Stimulated activated CD4-positive, alpha-beta T cell treated with anti-CD3 and anti-CD28 coated beads, Interleukin-12 subunit alpha, Interleukin-12 subunit beta, amount 100 ng/mL, for 48 hours (primary cell): ENCODE measurements at places on chromosomes 5 and 9.

GRCh38 chr5:41522193-41522786 lies 11.9 kb upstream of the PLCXD3 start:
- no peak for DNase-seq

DNA sequence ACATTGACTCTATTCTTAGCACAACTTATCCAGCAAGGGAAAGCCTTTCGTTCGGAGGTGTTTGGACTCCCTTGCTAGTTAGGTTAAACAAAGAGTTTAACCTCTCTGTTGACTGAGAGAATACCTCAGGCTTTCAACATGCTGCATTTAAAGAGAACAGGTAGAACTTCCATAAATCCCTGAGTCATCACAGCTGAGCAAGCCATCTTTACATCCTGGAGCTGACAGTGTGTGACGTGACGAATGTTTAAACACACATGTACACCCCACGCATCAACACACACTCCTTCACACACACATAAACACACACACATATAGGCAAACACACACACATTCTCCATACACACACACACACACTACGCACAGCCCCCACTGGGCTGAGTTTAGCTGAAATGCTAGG lies 152.8 kb downstream of the ADAMTS12 start:
- DNase-seq: no peak

DNA sequence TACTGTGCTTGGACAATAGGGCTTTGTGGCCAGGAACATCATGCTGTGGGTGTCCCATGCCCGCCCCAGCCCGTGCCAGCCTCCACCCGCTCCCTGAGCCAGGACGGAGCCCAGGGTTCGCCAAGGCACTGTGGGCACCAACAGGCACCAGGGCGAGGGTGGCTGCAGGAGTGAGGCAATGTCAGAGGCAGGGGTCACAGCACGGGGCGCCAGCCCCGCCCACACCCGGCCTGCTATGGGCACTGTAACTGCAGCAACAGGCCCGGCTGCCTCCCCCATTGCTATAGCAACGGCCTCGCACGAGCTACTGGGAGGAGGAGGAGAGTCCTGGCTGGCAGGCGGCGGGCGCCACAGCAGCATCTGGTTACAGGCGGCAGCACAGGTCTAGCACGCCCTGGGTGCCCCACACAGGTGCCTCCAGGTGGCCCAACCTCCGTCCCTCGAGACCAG lies 2.5 kb downstream of the ABCA2 start:
- no peak for DNase-seq

DNA sequence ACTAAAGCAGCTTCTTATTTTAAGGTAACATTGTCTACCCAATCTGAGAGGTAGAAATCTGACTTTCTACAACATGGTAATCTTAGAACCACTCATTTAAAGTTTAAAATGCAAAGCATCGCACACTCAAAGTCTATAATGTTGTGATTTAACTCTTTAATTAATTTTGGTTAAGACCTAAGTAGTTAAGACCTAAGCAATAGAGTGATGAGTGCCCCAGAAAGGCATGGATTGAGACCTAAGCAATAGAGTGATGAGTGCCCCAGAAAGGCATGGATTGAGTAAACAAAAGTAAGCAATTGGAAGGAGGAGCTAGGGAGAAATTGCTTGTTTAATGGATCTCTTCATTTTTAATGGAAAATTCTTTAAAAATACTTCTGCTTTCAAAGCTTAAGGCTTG lies 86.8 kb downstream of the NLN start:
- DNase-seq: no peak

GRCh38 chr9:19922476-19923118 lies 133.8 kb upstream of the SLC24A2 start:
- DNase-seq: no peak

DNA sequence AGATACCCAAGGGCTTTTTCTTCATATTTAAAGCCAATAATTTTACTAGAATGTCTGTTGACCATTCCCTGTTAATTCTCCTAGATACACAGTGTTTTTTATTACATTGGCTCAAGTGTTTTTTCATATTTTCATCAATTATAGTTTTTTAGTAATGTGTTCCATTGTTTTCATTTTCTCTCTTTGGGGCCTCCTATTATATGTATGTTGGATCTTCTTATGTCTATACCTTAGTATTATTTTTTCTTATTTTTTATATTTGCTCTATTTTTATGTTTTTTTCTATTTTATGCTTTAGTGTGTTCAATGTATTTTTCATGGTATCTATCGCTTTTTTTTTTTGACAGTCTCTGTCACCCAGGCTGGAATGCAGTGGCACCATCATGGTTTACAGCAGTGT lies 7.5 kb downstream of the KIAA1958 start:
- DNase-seq: no peak

GRCh38 chr9:21995666-21996398 lies 1.2 kb downstream of the CDKN2B-AS1 start:
- DNase-seq: no peak

- no peak for DNase-seq
These were observed 4.9 kb upstream of the ROR2 start for GRCh38 chr9:91954841-91955471.

DNA sequence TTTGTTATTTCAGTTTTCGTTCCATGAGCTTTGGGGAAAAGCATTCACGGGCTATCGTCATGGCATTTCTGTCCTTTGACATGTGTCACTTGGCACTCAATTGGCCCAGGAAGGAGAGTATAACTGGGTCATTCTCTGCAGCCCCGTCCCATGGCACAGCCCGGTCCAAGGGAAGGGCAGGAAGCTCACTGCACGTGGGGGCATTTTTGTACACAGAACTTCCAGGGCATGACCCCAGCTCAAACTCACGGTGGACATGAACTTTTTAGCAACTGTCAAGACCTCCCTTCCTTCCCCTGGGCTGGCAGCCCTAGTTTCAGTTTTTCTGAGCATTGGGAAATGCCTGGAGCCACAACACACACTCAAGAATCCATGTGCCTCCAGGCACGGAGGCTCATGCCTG lies 161.6 kb upstream of the PANK3 start:
- no peak for DNase-seq

- DNase-seq: no peak
These were observed 157.6 kb upstream of the RAI14 start for GRCh38 chr5:34498572-34498971.

GRCh38 chr5:62631909-62632580 lies 53.4 kb downstream of the LRRC70 start:
- no peak for DNase-seq

GRCh38 chr9:3817208-3817607 lies 291.4 kb upstream of the RFX3 start:
- no peak for DNase-seq
